ENCODE measurements at places on chromosomes 16 and 17. TPM values are rescaled to one million over a fixed set of nuclear protein-coding genes. Genes with fewer than 3 reads are reported as not detected.

Gene SCGB1C2
- total RNA-seq = not detected

Gene LLGL2
- total RNA-seq = 5.3 TPM

Gene TTYH2
- 8.7 TPM for total RNA-seq

Gene TEX14
- total RNA-seq = 0.33 TPM

Gene DNAAF8
- total RNA-seq = 0.38 TPM

Gene TNP2
- total RNA-seq = not detected

Gene TNFRSF13B
- total RNA-seq = 0.14 TPM

Gene SLC5A2
- 0.14 TPM for total RNA-seq

Gene FXR2
- 33.3 TPM for total RNA-seq

Gene MPO
- 27.3 TPM for total RNA-seq

DNA sequence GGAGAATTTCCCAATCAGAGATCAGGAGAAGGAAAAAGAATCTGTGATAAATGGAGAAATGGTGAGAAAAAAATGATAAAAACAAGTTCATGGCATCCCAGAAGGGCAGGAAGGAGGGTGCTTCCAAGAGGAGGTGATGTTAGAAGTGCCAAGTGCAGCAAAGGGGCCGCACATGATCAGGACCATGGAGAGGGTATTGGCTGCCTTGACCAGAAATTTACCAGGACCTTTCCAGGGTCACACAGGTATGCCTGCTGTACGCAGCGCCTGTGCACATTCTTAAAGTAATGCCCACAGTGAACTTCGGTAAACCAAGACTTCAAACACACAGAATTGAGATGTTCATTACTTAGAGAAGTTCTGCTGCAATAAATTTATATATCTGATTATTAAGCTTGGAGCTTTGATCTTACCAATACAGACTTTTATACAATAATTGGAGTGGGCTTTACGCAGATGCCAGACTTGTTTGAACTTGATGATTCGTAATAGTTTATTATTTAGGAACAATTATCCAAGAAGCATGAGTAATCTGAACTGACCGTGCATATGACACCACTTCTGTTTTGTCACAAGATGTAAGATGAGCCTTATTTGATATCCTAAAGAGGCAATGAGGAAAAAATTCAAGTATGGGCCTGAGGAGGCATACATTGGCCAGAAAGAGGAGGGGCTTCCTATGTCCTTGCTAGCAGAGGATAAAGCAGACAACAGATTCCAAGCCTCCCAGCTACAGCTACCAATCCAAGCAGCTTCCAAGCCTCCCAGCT lies 2.2 kb upstream of the KRT33A start:
- DNase-seq = no peak

DNA sequence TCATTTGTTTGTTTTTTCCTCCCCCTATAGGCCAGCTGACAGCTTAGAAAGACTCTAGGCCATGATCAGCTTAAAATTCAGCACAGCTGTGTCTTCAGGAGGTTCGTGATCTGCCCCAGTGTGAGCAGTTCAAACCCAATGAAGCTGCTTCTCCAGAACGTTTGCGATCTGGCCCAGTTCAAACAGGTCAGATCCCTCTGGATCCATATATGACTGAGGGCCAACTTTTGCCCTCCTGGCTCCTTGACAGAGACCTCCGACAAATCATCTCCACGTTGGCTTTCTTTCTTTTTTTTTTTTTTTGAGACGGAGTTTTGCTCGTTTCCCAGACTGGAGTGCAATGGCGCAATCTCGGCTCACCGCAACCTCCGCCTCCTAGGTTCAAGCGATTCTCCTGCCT lies 50.2 kb upstream of the ATF7IP2 start:
- DNase-seq = no peak

DNA sequence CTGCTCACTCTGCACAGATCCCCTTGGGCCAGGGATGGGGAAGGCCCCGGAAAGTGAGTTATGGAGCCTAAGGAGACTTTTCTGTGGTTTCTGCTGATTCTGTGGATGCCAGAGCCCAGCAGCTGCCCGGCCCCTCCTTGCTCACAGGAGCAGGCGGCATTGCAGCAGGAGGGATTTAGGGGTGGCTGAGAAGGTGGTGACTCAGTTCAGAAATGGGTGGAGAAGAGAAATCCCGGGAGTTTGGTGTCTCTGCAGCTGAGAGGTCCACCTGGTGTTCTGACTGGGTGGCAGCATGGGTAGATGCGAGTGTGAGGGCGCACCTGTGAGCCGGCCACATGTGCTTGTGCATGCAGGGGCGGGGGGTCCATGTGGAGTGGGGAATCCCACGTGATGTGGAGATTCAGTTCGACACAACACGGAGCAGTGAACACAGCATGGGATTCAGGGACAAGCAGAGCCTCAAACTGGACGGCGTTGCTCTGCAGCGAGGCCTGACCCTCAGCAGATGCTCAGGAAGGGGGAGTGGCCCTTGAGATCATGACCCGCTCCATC lies 16.0 kb upstream of the SPPL2C start:
- no peak for DNase-seq

DNA sequence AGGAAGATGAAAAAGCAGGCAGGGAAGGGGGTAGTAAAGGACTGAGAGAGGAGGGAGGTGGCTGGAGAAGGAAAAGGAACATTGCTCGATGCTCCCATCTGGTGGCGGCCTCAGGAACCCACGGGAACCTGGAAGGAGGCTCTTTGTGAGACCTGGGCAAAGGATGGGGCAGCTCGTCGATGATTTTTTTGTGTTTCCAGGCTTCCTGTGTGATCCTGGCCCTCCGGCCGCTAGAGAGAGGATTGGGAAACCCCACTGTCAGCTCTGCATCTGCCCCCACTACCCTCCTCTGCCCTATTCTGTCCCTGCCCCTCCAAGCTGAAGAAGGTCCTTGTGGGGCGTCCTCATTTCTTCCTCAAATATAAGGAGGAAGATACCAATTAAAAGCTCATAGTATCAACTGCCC lies 6.6 kb downstream of the WFIKKN2 start:
- DNase-seq = no peak

- DNase-seq = no peak
Observed at GRCh38 chr17:9020096-9020823, 1.1 kb upstream of the NTN1 start.

DNA sequence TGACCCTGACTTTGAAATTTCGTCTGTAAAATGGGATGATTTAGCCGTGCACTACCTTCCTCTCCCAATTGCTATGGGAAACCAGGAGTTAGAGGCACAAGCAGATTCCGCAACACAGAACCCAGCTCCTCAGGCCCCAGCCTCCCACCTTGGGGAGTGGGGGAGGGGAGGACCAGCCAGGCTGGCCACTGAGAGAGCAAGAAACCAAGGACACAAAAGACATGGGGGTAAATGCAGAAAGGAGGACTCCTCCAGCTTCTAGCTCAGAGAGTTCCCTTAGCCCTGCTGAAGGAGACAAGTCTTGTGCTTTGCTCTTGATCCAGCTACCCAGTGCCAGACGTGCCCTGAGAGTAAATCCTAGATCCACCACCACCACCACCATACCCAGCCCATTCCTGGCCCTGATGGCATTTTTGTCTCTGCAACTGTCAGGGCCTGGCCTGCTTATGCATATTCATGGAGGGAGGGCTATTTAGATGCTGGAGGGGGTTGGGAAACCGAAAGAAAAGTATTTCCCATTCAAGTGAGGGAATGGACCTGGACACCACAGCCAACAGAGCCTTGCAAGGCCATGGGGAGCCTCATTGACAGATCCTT lies 25.9 kb downstream of the PITPNM3 start:
- DNase-seq = no peak

DNA sequence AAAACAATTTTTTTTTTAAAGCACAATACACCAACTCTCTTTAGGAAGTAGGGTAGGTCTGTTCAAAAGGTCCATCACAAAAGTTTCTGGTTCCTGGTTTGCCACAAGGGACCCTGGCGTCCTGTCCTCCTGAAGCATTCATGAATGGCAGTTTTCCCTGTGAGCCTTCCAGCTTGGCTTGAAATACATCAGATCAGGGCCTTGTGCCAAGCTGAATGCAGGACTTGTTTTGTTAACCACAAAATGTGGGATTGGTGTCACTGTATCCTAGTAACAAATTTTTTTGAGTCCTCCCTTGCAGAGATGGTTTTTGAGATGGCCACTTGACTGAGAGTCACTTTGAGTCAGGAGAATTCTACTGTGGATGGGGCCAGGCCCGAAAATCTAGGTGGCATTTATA lies 3.9 kb downstream of the GNAO1 start:
- DNase-seq = no peak

DNA sequence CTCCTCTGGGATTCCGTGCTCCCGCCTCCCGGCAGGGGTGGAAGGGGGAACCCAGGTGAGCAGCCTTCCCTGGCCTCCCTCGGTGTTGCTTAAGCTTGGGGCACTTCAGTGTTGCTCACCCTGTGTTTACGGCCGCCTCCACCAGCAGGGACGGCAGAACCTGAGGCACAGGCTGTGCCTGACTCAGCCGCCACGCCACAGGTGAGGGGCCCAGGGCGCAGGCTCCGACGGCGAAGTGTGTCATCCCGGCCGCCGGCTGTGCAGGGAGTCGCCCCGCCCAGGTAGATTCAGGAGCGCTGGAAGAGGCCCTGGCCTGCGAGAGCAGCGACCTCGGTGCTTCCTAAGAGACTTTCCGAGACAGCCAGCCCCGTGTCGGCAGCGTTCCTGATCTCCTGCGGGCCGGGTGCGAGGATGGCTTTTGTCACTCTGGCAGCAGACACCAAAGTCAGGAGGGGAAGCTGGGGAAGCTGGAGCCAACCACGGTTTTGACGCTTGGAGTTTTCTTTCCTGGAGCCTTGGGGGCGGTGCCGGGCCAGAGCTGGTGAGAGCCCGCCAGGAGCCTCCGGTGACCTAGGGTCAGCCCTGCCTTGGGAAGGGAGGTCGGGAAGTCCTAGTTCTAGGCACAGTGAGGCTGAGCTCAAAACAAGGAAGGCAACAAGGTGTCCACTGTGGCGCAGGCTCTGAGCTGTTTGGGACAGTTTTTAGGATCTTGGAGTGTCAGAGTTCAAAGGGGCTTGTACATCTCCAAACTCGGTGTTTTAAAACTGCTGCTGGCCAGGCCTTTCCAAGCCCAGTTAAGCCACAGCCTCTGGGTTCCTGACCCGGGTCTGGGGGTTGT lies 2.1 kb downstream of the GSE1 start:
- DNase-seq = peak; percentile 64

- DNase-seq = no peak
Observed at GRCh38 chr17:19320876-19321275, 41.6 kb downstream of the B9D1 start.

DNA sequence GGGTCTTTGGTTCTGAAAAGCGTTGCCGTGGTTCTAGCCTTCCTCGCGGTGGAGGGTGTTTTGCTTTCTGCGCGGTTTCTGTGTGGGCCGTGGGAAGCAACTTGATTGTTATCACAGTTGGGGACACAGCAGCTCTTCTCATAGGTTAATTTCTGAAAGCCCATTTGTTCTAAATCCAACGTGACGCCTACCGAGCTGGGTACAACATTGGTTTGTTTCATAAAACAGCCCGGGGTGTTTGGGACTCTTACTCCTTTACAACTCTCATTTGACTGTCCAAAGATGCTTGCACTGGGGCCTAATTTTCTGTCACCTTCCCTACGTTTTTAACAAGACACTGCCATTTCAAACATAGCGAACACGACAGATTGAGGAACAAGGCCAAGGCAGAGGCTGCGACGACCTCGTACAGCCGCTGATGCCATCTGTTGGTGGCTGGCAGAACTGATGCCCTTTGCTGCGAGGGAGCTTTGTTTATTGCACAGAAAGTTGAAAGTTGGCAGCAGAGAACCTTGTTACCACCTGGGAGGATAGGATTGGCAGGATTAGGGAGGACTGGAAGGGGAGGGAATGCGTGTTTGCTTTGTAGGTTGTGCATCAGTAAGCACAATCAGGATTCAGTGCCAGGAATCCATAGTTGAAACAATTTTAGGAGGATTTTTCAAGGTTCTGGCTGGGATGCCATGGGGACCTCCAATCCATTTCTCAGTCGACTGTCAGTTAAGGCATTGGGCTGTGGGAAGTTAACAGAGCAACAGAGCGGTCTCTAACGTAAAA lies 98.3 kb downstream of the PITPNC1 start:
- peak; percentile 87 for DNase-seq

GRCh38 chr17:27701963-27702362 lies 71.0 kb downstream of the LGALS9 start:
- DNase-seq = no peak

- no peak for DNase-seq
Observed at GRCh38 chr17:72588961-72589360, 468.1 kb downstream of the SOX9 start.

DNA sequence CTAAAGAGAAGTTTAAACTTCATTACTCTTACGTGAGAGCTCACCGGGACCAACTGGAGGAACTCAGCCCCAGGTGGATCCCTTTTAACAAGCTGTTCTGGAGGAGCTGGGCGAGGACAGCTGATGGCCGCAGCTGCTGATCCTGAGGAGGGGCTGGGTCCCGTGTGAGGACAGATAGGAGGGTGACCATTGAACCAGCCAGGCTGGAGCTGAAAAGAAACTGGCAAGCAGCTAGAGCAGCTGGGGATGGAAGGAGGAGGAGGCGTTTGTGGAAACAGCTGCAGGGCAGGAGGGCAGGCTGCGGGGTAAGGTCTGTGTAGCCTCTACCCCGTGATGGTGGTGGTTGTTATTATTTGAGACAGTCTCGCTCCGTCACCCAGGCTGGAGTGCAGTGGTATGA lies 119.5 kb downstream of the AATF start:
- no peak for DNase-seq

DNA sequence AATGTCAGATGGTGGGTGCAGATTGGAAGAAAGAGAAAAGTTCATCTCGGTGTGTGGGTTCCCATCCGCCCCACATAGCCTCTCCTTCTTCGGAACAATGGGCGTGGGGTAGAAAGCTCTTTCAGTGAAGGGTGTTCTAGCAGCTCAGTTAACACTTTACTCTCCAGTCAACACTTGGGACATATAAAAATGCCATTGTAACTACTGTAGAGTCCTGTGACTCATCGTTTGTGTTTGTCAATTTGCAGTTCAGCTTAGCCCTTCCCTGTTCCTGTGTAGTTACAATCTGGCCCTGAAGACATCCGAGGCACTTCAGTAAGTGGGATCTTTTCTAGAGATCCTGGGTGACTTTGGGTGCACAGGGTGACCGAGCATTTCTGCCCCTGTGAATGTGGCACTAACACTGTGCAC lies 11.5 kb upstream of the CLEC18C start:
- DNase-seq = no peak

GRCh38 chr17:64398320-64398719 lies 7.7 kb upstream of the PECAM1 start:
- no peak for DNase-seq

- no peak for DNase-seq
Observed at GRCh38 chr17:39894681-39895376, 23.6 kb downstream of the GSDMB start.

DNA sequence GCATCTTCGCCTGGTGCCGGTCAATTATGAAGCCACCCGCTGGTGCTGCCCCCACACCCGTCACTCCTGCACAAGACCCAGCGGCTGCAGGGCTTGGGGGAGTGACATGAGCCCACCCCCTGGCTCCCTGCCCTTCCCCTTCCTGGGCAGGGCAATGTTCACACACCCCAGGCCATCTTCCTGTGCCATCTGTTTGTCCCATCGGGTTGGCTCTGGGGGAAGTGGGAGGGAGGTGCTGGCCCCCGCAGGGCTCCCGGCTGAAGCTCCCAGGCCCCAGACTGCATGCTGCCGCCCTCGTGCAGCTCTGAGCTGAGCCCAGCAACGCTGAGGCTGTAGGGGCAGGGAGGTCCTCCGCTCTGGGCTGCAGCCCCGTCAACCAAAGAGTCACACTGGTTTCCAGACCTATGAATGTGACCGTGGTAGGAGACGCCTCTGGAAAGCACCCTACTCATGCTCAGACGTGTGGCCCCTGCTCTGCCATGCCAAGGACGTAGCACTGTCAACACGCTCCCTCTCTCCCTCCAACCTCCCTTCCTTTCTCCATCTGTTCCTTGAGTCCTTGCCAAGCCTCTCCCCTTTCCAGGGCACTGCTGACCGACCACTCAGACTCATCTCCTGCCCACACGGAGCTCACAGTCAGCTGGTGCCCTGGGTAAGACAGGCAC lies 140.4 kb downstream of the ENGASE start:
- DNase-seq = no peak

GRCh38 chr16:48433850-48434530 lies 48.8 kb upstream of the SIAH1 start:
- DNase-seq = no peak
